ENCODE measurements at places on chromosomes 3 and 15. TPM values are rescaled to one million over a fixed set of nuclear protein-coding genes. Genes with fewer than 3 reads are reported as not detected.

- no peak for DNase-seq
Measured at GRCh38 chr15:64455961-64456371, 4.4 kb upstream of the ZNF609 start.

GRCh38 chr3:173902401-173902800, 504.9 kb downstream of the NLGN1 start:
- no peak for DNase-seq

GRCh38 chr15:66169023-66169422, 84.5 kb downstream of the MEGF11 start:
- no peak for DNase-seq

DNA sequence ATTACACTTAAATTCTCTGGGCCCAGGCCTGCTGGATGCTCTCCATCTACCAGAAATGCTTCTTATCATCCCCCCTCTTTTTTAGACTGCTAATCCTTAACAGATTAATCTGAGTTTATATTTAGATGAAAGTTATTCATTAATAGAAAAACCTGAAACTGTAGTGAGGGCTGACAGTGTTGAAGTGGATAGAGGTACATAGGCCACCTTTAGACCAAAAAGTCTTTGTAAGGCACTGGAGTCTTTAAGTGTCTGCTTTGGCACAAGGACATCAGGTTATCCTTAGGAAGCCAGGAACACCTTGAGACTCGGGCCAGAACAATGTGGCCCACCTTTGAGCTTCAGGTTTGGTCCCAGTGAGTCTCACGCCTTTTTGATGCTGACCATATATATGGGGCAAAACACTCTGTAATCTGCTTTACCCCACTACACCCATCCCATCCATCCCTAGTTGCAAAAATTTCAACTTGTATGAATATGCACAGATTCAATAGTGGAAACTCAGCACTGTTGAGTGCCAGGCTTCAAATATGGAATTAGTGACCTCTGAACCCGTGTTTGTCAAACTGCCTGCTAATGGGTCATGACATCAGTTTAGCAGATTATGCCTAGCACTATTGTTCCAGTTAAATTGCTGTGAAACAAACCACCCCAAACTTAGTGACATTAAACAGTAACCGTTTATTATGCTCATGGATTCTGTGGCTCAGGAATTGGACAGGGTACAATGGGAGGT, 44.0 kb downstream of the PDE8A start:
- no peak for DNase-seq

- no peak for DNase-seq
Measured at GRCh38 chr15:25545017-25545416, 106.2 kb upstream of the UBE3A start.

SAMD7 gene
- not detected for total RNA-seq

TRPM1 gene
- 0.09 TPM for total RNA-seq

DNA sequence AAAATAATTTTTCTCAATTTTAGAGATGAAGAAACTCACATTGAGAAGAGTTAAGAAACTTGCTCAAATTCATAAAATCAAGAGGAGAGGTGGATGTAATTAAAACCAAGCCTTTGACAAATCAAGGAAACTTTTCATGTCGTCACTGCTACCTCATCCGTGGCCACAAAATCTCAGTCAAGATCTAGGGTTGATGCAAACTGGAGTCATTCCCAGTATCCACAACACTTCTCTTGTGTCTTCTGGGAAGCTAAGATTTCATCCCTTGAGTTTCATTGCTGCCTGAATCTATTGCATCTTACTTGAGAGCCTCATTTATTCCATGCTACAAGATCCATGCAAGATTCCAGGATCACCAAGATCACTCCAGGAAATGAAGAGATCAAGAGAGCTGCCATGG, 5.4 kb upstream of the FBN1 start:
- no peak for DNase-seq

DNA sequence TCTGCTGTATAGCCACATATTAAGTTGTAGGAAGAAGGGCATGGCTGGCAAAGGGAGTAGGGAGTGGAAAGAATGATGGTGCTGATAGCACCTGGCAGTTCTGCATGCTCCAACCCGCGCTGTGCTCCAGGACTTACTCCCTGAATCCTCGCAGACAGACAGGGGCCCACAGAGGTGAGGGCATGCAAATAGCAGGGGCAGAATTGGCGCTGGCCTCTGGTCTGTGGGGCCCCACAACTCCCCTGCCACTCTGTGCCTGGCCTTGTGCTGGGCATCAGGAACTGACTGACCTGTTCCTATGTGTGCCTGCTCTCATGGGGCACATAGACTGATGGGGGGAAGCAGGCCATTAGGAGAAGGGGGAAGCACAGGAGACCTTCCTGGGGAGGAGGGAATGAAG, 20.9 kb downstream of the HDAC11 start:
- no peak for DNase-seq

VGLL3 gene
- 0.24 TPM for total RNA-seq

ITIH3 gene
- total RNA-seq, result 0.24 TPM

SMCO1 gene
- total RNA-seq, result not detected

MORC1 gene
- 0.05 TPM for total RNA-seq

DNA sequence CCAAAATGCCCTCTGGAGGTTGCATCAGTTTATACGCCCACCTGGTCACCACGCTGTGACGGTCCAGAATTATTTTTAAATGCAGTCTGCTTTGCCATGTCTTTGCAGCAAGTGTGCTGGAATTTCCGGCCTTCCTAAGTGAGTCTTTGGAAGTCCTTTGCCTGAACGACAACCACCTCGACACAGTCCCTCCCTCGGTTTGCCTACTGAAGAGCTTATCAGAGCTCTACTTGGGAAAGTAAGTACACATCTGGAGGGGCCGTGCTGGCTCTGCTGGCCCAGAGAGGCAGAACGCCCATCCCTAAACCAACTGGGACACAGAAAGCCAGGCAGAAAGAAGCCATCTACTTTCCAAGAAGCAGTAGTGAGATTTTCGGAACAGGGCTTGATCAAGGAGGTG, 101.8 kb downstream of the LRRK1 start:
- DNase-seq, result no peak

DNA sequence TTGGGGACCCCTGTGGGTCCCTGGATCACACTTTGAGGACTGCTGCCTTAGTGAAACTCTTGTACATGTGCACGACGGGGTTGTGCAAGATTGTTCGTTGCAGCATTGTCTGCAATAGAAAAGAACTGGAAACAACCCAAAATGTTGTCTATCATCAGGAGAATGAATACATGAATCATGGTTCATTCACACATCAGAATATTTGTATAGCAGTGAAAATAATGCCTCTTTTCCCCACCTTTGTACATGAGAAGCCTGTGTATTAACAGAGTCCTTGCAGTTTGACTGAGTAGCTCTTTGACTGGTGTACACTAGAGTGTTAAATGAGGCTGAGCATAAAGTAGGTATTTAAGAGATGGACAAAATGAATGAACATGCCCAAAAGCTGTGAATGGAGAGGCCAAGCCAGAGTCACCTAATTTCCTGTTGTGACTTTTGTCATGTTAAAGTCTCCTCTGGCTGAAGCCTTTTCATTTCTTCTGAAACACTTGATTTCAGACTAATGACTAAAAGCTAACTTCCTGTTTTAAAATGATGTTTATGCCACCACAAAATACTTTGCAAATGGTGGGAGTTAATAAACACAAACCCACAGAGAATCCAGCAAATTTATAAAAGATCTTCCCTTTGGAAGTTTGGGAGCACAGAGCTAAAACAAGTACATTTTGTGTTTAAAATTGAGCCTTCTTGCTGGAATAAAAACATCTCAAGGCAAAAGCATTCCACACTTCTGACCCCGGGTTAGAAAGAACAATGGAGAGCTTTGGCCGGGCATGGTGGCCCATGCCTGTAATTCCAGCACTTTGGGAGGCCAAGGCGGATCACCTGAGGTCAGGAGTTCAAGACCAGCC, 20.6 kb upstream of the USP3 start:
- DNase-seq, result no peak

DNA sequence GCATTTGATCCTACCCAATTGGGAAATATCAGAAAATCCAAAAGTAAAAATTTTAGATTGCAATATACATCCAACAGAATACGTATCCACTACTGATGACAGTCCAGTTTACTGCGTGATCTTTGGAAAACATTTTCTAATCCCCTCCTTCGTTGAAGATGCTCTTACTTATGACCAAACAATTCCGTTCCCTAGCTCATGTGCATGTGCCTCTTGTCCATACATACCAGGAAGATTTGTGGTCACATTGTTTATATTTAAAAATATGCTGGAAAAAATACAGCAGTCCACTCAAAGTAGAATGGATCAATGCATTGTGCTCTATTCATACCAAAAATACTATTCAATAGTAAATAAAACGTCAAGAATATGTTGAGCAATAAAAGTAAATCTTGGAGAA, 135.3 kb downstream of the CHL1 start:
- DNase-seq, result no peak

SERPINI2 gene
- 0.19 TPM for total RNA-seq

DNA sequence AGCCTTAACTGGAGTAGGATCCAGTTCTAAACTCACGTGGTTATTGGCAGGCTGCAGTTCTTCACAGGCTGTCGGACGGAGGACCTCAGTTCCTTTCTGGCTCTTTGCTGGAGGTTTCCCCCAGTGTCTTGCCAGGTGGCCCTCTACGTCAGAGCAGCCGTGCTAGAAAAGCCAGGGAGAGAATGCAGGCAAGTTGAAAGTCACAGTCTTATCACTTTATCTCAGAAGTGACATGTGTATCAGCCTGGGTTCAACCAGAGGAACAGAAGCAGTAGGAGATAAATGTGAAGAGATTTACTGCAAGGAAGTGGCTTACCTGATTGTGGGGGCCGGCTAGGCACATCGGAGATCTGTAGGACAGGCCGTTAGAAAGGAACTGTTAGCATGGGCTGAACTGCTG, 125.3 kb upstream of the BNIP2 start:
- DNase-seq, result peak; percentile 71

GRCh38 chr15:65115542-65115941, 542 bp upstream of the UBAP1L start:
- no peak for DNase-seq

ISLR2 gene
- total RNA-seq, result 0.19 TPM

GRCh38 chr3:153099131-153099530, 62.9 kb upstream of the RAP2B start:
- no peak for DNase-seq

DNA sequence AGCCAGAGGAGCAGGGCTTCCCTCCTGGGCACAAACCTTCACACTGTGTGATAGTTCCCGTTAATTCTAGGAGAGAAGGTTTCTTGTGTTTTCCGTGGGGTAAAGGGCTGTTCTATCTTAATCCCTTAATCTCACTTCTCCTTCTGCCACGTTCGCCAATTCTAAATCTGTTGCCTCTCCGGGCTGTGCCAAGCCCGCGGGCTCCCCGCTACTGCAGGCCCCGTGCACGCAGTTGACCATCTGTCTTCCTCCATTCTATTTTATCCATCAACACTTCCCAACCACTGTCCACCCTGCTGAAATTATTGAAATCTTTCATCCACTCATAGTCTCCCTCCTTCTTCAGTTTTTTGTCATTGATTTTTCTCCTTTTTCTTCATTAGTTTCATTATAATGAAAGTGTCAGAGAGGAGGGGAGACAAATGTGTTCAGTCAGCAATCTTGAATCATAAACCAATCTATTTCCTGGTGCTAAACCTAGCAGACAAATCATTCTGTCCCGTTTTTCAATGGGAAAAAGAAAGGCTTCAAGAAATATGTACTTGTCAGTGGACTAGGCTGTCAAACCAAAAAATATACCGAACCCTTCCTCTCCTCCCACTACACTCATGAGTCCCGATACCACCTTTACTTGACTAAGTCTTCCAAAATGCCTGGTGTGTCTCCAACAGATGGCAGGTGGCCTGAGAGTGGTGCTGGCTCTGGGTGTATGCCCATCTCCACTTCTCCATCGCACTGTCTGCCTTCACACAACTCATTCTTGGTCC, 39.6 kb downstream of the SLCO2A1 start:
- no peak for DNase-seq

DNA sequence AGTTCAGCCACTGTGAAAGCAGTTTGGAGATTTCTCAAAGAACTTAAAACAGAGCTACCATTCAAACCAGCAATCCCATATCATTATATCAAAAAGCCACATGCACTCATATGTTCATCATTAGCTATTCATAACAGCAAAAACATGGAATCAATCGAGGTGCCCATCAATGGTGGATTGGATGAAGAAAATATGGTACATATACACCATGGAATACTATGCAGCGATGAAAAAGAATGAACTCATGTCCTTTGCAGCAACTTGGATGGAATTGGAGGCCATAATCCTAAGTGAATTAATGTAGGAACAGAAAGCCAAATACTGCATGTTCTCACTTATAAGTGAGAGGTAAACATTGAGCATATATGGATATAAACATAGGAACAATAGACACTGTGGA, 32.1 kb downstream of the IMPG2 start:
- no peak for DNase-seq

GRCh38 chr15:51227940-51228732, 110.3 kb downstream of the CYP19A1 start:
- DNase-seq, result no peak

DNA sequence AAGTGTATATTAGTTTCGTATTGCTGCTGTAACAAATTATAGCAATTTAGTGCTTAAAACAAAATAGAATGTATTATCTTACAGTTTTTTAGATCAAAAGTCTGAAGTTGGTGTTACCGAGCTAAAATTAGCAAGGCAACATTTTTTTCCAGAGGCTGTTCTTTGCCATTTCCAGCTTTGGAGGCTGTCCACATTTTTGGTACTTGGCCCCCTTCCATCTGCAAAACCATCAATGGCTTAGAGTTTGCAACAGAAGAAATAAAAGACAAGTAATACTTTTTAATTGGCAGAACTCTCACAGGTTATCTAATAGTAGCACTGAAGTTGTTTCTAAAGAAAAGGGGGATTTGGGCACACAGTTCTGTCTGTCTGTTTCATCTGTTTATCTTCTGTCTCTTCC, 1248.5 kb downstream of the ROBO1 start:
- no peak for DNase-seq

- no peak for DNase-seq
Measured at GRCh38 chr3:43854283-43854682, 163.5 kb downstream of the ABHD5 start.

- no peak for DNase-seq
Measured at GRCh38 chr3:166291186-166291955, 454.1 kb upstream of the BCHE start.

DNA sequence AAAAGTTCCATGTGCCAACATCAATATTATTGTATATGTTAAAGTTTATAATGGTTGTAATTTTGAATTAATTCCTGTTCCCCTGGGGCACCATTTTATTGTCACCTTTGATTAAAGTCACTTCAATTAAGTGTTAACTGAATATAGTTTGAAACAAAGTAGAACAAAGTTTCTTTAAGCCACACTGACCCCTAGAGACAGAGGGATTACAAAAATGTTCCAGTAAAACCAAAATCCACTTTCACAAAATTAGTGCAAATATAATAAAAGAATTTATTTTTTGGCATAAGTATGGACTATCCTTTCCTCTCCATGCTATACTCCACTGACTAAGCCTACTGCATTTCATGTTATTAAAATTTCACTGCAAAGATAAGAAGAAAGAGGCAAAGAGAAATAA, 123.9 kb downstream of the ZMAT3 start:
- no peak for DNase-seq

ZPLD1 gene
- total RNA-seq, result 0.09 TPM

CEP152 gene
- 9.1 TPM for total RNA-seq

GRCh38 chr3:25427942-25428788, at the start of gene RARB:
Gene RARB, plus strand, starts transcription at chr3:25428263. Its CDS starts 469 bp downstream, at chr3:25428732.
- no peak for DNase-seq

Data from thymus (tissue), 14 donors.